ENCODE measurements at places on chromosomes 5 and 9.
A peak's percentile ranks its signal among the peaks of the same experiment; 100 is the strongest.

DNA sequence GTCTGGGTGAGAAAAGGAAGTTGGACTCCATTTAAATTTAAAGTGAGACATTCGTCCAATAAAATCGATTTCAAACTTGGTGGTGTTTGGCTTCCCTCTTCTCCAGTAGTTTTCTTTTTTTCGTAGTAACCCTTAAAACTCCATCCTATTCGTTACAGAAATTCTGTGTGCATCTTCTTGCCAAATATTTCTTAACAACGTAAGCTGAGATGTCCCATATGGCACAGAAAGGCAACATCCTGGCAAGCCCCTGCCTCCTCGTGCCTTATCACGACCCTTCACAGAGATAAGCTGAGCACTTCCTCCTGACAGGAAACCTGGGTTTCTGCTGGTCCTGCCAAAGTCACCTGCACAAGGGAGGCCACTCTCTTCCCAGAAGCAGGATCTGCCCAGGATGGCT lies 11.8 kb upstream of the ADAMTS2 start:
- DNase-seq, result no peak

- peak; percentile 69 for DNase-seq
Measured at GRCh38 chr9:121253821-121254501, 14.0 kb upstream of the GSN start.

DNA sequence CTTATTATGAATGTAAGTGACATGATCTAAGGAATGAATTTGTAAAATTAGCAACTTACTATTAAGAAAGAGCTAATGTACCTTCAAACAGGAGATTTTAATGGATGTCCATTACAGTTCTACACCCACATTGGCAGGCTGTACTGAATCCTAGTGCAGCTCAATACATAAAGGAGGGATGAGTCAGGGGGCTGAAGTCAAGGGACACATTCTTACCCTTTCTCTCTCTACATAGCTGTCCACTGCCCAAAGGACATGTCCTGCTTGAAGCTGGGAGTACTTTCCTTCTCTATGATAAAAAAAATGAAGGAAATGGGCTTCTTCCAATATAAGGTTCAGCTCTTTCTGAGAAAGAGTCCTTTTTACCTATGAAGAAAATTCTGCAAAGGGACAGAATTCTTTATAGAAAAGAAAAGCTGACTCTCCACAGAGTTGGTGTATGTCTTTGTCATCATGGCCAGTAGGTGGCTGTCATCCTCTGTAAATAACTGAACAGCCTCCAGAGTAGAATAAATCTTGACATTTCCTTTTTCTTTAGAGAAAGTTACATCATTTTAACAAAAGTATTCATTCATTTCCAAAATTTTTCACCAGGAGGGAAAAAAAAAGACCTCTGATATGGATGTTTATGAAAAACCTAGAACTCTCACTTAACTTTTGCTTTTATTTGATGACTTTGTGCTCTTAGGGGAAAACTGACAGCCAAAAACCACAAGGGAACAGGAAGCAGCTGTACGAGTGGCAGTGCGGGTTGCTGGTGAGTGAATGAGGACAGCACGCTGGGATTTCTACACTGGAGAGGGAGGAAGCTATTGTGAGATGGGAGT lies 13.1 kb upstream of the IFNA14 start:
- DNase-seq, result peak; percentile 6

GRCh38 chr9:86369810-86370209 lies 15.6 kb upstream of the TUT7 start:
- DNase-seq, result no peak

- DNase-seq, result no peak
Measured at GRCh38 chr9:131487621-131488031, 15.1 kb upstream of the POMT1 start.

- DNase-seq, result no peak
Measured at GRCh38 chr9:116641292-116642059, 45.6 kb upstream of the TRIM32 start.

DNA sequence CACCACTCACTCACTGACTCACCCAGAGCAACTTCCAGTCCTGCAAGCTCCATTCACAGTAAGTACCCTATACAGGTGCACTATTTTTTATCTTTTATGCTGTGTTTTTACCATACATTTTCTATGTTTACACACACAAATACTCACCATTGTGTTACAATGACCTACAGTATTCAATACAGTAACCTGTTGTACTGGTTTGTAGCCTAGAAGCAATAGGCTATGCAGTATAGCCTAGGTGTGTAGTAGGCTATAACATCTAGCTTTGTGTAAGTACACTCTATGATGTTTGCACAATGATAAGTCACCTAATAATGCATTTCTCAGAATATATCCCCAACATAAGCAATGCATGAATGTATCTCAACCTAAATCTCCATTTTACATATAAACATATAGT lies 541.1 kb downstream of the NR2F1-AS1 start:
- no peak for DNase-seq

GRCh38 chr5:61919920-61920319 lies 386.1 kb upstream of the KIF2A start:
- DNase-seq, result no peak

DNA sequence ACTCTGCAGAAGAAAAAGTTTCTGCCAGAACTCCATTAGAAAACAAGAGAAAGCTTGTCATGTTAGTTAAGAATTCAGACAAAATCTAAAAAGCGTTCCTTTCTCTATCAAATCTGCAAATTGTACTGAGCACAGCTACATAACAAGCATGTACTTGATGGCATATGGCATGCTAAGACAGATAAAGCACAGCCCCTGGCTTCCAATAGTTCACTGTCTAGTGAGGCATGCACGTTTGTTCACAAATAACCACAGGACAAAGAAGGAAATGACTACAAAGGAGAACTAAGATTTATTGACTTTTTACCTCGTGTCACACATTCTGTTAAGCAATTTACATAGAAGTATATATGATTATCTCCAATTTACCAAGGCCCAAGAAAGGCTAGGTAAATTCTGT lies 518.2 kb upstream of the TLE4 start:
- DNase-seq, result no peak

DNA sequence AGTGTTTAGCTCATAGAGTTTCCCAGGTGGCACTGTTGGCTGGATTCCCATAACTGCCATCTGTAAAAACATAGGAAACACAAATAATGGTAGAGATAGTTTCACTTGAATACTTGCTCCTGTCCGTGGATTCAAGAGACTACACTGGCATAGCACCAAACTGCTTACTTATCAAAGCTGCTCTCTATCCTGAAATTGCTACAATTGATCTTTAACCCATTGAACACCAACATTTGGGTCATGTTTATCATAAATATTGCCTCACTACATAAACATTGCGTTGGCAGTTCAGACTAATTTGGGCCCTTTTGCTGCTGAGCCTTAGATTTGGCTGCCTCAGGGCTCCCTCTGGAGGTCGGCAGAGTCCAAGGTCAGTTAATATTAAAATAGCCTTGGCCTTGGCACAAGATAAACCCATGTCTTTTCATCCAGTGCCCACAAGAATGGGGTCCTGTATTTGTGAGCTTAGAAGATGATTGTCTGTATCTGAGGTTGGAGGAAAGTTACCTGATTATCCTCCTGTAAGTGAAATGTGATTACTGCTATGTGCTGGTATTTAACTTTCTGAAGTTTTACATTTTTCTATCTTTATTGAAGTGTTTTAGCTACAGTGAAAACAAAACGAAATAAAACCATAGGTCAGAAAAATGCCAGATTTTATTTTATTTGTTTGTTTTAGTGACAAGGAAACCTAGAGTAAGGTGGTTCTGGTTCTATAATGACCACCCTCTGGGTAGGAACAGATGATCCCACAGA lies 4.0 kb upstream of the RANBP3L start:
- DNase-seq, result peak; percentile 12

DNA sequence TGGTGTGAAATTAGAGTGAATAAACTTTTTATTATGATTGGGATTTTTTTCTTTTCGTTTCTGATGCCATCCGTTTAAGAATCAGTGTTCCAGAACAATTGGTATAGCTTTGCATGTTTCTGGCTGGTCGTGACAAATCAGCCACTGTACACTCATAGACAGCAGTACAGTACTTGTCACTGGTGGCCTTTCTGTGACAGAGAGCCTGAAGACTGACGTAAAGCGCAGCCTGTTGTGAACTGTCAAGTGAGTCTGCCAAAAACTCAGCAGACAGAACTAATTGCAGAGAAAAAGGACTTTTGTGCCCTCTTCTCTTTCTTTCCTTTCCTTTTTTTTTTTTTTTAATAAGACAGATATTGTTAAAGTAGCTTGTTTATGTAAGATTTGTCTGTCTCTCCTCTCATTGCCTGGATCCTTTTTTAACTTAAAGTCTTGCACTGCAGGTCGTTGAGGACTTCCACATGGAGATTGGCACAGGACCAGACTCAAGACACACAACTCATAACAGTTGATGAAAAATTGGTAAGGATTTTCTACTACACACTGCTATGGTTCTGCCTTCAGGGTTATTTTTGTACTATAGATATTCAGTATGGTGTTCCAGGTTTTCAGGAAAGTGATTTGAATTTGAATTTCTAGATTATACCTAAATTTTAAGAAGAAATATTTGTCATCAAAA lies 42.7 kb downstream of the NDUFS4 start:
- no peak for DNase-seq

DNA sequence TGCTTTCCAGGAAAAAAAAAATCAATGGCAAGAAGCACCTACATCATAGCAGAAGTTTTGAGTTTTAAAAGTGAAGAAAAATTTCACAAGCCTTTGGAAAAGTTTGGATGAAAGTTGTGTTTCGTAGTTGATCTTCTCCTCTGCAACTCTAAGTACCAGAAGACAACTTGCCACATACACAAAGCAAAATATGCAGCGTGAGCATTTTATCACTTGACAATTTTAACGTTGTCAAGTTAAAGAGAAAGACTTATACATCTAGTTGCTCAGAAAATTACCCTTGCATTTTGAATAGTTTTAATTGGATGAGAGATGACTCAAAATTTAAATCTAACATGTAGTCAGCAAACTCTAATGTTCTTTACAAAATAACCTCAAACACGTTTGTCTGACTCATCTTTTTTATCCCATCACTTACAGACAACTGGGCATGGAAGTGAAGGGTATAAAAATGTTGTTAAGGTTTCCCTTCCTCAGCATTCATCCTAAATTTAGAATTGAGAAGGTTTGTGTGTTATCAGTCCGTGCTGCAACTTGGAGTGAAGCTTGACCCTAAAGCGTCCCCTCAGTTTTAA lies 213.4 kb downstream of the MARCHF11 start:
- DNase-seq, result no peak

All from H7 (cell line).